ENCODE measurements at places on chromosomes 2 and 18. TPM values are rescaled to one million over a fixed set of nuclear protein-coding genes. Genes with fewer than 3 reads are reported as not detected.

GRCh38 chr2:66587216-66587615 lies 152.3 kb downstream of the MEIS1 start:
- peak; percentile 56 for DNase-seq

DNA sequence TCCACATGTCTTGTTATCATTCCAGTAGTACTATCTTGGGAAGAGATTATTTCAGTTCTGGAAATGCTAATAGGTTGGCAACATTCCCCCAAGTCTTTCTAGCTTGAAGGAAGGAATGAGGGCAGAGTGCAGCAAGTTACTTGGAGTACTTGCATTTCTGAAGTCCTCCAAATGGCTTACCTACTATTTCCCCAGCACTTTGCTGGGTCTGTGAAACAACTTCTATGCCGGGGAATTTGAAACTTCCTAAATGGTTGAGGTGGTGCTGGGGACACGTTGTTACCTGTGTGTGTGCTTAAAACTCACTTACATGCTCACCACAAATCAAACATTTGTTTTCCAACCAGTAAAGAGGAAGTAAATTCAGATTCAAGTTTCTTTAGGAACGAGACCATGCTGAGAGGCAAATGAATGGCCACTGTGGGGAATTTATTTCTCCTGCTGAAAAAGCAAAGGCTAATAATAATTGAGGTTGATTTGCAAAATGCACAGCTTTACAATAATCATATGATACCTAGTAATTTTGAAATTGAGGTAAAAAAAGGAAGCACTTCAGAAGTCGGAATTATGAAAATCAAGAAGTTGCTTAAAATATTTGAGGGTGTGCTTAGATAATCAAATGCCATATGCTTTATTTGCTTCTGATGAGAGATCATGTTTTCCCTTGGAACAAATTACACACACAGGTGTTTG lies 1167.7 kb upstream of the ZEB2 start:
- peak; percentile 21 for DNase-seq

DNA sequence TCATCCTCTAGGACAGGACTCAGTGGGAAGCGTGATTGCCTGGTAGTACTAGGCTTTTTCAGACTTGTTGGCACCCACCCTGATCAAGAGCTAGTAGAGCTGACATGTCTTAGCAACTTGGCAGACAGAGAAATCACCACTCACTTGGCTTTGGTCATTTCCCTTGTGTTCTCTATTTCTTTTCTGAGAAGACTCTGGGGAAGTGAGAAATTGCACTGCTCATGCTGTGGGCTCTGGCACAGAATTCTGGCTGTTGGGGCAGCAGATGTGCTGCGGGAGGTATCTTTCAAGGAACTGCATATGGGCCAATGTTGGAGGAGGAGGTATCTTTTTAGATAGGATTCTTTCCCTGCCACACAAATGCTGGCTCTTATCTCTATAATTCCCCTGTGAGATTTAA lies 529.1 kb upstream of the MEX3C start:
- DNase-seq, result no peak

The TMEM178A gene
- total RNA-seq, result 0.18 TPM

Measured in IMR-90 (cell line).